ENCODE measurements at places on chromosomes 12 and 14.

GRCh38 chr12:54683398-54683797 is 35.2 kb upstream of the DCD start:
- DNase-seq, result no peak

GRCh38 chr12:12696562-12697383 is 790 bp upstream of the GPR19 start:
- DNase-seq, result peak; percentile 93

- DNase-seq, result no peak
These were observed 91.5 kb downstream of the ESR2 start for GRCh38 chr14:64202716-64203115.

GRCh38 chr12:22374508-22374907 is 40.0 kb upstream of the ST8SIA1 start:
- DNase-seq, result no peak

Measured in stimulated activated effector memory CD8-positive, alpha-beta T cell treated with anti-CD3 and anti-CD28 coated beads, Interleukin-12 subunit alpha, Interleukin-12 subunit beta, amount 100 ng/mL, for 72 hours (primary cell).